Stimulated activated CD4-positive, alpha-beta T cell treated with anti-CD3 and anti-CD28 coated beads, TNF-alpha, amount 100 ng/mL, for 24 hours (primary cell): ENCODE measurements at places on chromosomes 5 and 9.

GRCh38 chr5:146539973-146540372 lies 24.0 kb upstream of the GPR151 start:
- DNase-seq, result no peak

- no peak for DNase-seq
Measured at GRCh38 chr5:14900693-14901461, 29.3 kb upstream of the ANKH start.

DNA sequence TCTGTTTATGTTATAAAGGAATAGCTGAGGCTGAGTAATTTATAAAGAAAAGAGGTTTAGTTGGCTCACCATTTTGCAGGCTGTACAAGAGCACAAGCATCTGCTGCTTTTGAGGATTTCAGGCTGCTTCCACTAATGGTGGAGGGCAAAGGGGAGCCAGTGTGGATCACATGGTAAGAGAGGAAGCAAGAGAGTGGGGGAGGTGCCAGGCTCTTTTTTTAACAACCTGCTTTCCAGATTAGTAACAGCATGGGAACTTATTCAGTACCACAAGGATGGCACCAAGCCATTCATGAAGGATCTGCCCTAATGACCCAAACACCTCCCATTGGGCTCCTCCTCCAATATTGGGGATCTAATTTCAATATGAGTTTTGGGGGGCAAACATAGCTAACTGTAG lies 40.4 kb downstream of the CCL28 start:
- no peak for DNase-seq

DNA sequence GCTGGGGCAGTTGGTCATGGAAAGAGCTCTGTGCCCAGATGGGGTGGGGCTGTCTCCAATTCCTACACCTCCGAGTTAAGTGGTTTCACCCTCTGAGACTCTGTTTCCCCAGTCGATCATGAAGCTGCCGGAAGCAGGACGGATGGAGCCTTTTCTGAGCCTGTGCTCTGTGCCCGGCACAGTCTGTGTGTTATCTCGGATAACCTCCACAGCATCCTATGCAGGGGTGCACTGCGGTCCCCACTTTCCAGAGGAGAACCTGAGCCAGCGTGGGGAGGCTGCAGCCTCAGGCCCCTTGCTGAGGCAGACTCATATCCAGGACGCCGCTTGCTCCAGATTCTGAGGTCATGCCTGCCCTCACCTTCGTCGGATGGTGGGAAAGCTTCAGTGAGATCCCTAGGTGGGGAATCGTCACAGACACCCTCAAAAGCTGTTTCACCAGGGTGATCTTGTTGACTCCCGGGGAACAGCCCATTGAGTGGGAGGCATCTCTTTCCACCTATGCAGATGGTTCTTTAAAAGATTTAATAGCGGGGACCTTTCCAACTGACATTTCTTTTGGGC lies 6.9 kb upstream of the COL5A1 start:
- no peak for DNase-seq

GRCh38 chr5:76874088-76874581 lies 24.3 kb downstream of the S100Z start:
- no peak for DNase-seq

DNA sequence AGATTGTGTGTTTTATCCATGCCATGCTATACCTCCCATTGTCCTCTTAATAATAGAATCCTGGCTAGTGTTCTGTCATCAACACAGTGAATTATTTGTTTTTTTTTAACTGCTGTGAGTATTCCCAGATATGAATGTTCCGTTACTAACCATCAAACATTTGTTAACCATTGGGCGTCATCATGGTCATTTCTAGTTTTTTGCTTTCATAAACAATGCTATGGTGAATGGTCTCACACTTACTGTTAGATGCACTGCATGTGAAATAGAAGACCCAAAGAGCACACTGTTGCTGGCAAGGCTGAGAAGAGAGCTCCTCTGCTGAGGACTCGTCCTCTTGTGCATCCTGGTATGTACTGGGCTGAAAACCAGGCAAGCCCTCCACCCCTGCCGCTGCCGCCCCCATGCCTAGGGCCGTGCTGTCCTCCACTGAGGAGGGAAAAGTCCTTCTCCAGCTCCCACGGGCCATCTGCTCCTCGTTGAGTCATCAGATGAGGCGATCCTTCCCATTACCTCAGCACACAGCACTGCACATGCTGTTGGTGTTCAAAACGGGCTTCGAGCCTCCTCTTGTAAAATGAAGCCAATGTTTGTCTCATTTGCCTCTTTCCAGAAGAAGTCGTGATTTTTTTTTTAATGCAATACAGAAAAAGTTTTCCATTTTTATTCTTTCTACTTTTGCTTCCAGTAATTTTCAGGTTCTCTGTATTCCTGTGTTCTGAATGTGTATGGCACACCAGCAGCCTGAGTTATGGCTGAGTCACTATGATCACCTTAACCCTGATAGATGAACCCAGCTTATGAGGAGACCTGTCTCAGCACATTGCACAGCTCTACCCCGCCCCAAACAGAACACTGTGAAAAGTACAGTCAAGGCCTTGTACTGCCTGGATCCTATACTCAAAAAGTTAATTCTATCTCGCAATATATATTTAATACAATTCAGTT lies 219.0 kb downstream of the AOPEP start:
- DNase-seq, result no peak

DNA sequence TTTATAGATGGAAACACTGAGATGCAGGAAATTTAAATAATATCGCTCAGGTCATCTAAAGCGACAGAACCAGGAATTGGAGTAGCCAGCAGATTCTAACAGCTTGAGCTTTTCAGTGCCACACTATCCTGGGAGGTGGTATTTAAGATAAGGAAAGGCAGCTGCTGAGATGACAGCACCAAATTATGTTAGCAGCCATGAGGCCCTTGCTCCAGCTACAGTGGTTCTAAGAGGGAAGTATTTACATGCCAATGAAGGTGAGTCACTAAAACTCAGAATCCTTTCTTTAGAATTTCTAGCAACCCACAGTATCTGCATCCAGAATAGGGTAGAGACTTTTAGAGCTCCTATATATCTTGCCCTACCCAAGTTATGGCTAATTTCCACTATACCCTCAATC lies 127.0 kb upstream of the VLDLR start:
- no peak for DNase-seq

DNA sequence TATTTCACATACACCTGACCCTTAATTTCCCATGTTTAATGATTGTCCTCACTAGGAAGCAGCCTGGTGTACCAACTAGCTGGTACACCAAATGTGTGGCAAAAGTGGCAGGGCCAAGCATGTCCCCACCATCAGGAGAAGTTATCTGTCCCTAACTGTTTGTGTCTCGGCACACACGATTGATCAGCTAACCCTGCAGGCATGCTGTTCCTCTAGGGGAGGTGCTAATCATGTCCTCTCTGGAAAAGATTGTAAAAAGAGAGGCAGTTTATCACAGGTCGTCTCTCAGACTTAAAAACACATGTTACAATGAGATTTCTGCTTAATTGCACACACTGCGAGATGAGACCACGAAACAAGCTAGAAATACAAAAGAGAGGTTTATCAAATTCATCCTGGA lies 342.7 kb downstream of the DIRAS2 start:
- no peak for DNase-seq

GRCh38 chr9:87801013-87801412 lies 75.1 kb downstream of the CTSL start:
- DNase-seq, result no peak

DNA sequence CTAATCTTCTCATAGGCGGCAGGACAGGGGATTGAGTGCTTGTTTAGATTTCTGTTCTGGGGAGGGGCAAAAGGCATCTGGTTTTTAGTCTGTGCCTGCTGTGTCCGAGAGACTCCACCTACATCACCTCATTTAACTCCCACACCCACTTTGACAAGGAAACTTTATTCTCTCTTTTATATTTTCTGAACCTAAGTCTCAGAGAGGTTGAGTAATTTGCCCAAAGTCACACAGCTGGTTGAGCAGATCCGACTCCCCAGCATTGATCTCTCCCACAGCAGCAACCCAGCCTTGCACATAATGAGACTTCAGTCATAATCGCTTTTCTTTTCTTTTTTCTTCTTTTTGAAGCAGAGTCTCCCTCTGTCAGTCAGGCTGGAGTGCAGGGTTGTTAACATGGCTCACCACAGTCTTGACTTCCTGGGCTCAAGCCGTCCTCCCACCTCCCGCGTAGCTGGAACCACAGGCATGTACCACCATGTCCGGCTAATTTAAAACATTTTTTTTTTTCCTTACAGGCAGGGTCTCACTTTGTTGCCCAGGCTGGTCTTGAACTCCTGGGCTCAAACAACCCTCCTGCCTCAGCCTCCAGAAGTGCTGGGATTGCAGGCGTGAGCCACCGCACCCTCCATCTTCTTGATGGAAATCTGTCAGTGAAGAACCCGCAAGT lies 36.5 kb upstream of the ANKRD33B start:
- no peak for DNase-seq
